Fibroblast of skin of right biceps (primary cell): ENCODE measurements at places on chromosomes 7 and 10.

DNA sequence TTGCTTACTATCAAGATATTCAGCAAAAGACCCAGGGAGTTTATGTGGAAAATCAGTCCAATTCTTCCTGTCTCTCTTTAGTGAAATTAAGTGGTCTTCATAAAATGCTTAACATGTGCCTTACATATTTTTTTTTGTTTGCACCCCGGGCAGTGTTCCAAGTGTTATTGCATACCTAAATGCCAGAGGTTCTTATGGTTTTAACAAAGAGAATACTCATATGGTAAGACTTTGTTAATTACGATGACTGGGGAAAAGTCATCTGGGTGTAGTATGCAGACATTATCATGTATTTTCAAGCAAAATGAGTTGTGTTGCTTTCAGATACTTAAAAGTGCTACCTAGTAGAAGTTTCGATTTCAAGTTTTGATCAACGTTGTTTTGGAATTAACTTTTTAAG is 82.6 kb downstream of the PRKG1 start:
- DNase-seq, result peak; percentile 94

- DNase-seq, result no peak
These were observed 239.7 kb downstream of the FANK1 start for GRCh38 chr10:126135941-126136595.

- DNase-seq, result peak; percentile 42
These were observed 25.6 kb downstream of the COL1A2 start for GRCh38 chr7:94420328-94420727.

DNA sequence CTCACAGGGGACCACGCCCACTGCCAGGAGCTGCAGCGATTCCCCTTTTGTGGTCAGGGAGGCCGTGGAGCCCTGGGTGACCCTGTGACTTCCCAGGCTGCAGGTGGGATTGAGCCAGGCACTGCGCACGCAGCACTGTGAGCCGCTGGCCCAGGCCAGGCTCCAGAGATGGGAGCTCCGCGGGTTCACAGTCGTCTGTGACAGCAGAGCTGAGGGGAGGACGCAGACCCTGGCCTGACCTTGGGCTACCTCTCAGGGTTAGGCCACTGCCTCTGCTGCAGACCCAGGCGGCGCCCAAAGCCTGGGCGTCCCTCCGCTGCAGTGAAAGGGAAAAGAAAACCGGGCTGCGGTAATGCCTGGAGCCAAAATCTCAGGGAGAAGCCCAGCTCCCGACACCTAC is 107.5 kb upstream of the GPR26 start:
- DNase-seq, result no peak

- DNase-seq, result no peak
These were observed 34.5 kb downstream of the DNMBP start for GRCh38 chr10:99975106-99975829.
